ENCODE measurements at places on chromosomes 3 and 15.

DNA sequence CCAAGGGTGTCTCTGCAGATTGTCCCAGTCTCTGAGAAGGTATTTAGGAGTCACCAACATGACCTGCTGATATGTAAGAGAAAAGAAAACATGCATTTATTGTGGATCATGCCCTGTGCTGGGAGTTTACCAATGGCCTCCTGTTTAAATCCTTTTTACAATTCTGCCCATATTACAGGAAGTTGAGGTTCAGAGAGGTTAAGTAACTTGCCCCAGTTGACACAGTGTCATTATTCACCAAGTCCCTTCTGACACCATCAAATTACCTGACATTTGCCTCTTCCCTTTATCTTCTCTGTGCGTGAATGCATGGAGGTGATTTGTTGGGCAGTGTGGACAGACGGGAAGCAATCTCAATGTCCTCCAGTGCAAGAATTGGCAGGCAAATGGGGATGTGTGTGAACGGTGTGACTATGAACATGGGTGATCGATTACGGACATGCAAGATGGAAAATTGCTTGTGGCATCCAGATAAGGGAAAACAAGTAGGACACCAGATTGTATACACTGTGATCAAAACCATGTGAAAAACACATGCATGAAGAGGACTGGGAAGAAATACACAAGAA is 27.3 kb downstream of the ZNF710 start:
- DNase-seq, result no peak

DNA sequence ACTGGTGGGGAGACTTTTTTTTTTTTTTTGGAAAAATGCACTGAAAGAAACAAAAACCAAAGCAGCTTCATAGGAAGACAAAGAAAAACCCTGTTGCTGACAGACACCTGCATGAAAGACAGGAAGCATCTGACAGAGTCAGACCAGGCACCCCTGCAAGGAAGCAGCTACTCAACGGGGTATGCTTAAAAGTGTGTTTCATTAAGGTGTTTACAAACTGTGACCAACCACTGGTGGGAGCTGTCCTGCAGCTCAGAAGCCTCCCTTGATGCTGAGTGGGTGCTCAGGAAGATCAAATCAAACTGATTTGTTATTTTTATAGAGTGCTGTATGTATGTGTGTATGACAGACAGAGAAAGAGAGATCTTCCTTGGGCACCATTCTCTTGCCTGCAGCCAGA is 34.7 kb upstream of the AGBL1 start:
- DNase-seq, result no peak

DNA sequence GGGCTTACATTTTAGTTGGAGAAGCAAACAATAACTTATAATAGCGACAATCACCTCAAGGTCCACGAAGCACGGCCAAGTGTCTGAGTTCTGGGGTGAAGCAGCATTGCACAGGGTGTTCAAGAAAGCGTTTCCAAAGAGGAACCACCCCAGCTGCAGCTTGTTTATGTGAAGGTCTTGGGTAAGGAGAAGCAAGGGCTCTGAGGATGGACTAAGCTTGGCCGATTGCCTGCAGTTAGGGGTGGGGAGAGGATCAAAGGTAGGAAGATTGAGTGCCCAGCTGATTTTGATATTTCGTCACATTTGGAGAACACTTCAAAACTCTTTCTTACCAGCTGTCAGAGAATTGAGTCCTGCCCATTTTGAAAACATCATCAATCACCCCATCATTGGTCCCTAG is 321.6 kb upstream of the DNAJC19 start:
- DNase-seq, result no peak

- no peak for DNase-seq
Observed at GRCh38 chr3:186663361-186664118, 2.3 kb upstream of the HRG start.

GRCh38 chr15:28885630-28886430 is at the start of gene APBA2:
TSS of gene APBA2 (plus strand) at chr15:28885974. CDS start at chr15:29053885, 167,911 bp downstream.
- no peak for DNase-seq

DNA sequence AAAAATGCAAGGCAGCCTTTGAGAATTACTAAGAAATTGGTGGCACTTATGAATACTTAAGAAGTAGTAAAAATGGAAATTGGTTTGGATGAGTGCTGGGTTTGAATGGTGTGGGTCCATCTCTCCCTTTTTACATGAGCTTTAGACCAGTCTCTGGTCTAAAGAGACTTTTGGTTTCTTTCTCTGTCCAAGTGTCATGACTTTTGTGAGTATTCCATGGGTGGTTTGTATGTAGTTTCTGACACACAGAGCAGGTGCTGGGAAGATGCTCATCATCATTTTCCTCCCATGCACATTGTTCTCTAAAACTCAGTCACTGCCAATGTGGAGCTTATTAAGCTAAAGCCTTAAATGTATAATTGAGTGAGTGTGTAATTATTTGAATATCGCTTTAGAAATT is 63.5 kb downstream of the KAT2B start:
- DNase-seq, result no peak

- peak; percentile 44 for DNase-seq
Observed at GRCh38 chr15:69478259-69478781, 25.7 kb downstream of the RPLP1 start.

GRCh38 chr3:169400874-169401273 is 262.6 kb downstream of the MECOM start:
- DNase-seq, result no peak

DNA sequence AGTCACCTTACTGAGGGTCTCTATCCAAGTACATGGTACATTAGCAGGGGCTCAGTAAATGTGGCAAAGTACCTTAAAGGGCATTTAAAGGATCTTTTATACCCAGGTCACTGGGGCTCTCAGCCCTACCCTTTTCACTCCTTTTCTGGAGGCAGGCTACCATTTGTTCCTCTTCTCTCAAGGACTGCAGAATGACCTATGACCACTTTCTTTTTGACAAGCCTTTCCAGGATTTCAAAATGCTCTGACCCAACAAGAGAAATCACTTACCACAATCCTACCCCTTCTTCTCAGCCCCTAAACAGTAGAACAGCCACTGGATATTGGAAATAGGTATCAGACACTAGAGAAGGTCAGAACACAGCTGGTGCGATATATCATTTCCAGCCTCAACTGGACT is 221.8 kb upstream of the TPRG1 start:
- DNase-seq, result no peak

DNA sequence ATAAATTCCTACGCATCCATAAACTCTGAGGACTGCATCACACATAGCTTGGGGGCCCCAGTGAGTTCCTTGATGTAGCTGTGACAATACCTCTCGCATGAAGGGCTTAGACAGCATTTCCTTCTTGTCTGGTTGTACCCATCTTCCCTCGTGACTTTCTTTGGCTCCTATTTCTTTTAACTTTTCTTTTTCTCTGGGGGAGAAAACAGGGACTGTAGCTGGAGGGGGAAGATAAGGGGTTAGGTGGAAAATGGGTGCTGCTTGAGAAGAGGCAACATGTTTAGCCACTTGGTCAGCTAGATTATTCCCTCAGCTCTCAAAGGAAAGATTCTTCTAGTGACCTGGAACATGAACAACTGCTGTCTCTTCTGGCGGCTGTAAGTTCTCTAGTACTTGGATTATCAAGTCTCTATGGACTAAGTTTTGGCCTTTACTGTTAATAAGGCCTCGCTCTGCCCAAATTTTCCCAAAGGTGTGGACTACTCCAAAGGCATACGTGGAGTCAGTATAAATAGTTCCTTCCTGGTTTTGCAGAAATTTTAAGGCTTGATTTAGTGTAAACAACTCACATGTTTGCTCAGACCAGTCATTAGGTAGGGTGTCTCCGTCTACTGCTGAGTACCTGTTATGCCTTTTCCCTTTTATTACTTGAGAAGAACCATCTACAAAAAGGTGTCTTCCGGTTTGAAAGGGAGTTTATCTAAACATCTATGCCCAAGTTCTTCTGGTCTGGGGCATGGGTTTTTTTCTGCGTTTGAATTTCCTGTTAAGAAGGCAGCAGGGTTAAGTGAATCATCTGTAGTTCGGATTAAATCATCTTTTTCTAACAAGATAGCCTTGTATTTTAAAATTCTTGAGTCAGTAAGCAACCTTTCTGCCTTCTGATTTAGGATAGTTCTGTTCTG is 21.0 kb upstream of the ATG7 start:
- no peak for DNase-seq

- no peak for DNase-seq
Observed at GRCh38 chr3:14236902-14237301, 58.3 kb downstream of the LSM3 start.

GRCh38 chr15:29968895-29969561 is 113.7 kb upstream of the GOLGA8J start:
- no peak for DNase-seq

GRCh38 chr3:9779075-9779593 is 9.4 kb upstream of the CAMK1 start:
- peak; percentile 7 for DNase-seq

DNA sequence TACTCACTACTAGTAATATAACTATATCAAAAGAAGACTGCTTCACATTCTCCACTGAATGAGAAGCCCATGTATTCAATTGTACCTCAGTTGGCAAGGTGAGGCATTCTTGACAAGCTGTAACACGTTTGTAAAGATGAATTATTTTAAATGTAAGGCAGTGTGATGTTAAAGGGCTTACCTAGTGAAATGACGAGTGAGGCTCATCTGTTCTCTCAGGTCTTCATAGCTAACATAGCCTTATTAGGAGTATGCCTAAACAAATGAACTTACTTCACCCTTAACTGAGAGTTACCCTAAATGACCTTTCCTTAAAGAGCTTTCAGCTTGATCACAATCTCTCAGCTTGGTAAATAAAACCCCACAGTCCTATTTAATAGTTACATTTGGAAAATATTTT is 127.3 kb downstream of the FEZF2 start:
- no peak for DNase-seq

DNA sequence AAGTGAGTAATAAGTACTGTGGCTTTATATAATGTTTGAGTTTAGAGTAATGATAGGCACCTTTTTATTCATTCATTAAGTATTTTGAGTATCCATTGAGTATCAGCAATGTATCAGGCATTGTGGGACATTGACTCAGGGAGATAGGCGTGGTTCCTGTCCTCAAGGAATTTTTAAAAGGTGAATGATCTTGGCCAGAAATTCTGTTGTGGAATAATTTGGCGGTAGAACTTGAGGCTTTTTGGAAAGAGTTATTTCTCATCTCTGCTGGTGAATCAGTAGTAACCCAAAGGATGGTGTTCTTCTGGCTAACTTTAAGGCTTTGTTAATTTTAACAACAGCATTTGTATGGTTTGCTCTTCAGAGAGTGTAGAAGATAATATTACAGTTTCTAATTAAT is 2.0 kb downstream of the RAB7A start:
- no peak for DNase-seq

DNA sequence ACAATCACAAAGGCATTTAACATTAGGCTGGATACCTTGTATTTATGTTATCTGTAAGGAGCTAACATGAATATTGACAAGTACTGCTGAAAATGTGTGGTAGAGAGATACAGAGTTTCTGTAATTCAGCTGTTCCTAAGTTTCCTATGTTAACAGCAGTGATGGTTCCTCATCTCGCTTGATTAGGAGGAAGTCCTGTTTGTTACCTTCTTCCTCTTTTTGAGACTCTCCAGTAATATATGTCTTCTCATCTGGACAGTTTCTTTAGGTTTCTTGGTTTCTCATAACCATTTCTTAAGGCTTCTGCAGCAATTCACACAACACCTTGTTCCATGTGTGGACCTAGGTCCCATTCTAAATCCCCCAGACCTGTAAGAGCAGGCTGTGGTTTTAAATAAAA is 11.4 kb upstream of the PEX5L start:
- DNase-seq, result peak; percentile 90

- no peak for DNase-seq
Observed at GRCh38 chr15:42107473-42107872, 13.1 kb upstream of the PLA2G4D start.

DNA sequence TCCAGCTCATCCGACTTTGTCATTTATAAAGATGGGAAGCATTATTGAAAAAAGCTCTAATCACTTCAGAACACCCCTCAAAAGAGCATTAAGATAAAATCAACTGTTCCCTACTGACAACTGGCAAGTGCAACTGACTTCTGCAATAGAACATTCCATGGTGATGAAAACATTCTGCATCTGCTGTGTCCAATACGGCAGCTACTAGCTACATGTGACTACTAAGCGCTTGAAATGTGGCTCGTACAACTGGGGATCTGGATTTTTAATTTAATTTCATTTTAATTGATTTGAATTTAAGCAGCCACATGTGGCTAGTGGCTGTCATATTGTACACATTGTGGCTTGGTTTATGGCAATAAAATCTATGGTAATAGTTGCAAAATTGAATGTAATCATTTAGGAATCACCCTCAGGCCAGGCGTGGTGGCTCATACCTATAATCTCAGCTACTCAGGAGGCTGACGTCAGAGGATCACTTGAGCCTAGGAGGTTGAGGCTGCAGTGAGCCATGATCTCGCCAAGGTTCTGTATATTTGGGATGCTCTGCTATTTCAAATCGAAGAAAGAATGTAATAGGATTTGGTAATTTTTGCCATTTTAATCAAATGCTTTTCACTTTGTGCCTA is 390.3 kb downstream of the GABRB3 start:
- no peak for DNase-seq

GRCh38 chr15:92111751-92112150 is 258.2 kb downstream of the SLCO3A1 start:
- DNase-seq, result no peak

DNA sequence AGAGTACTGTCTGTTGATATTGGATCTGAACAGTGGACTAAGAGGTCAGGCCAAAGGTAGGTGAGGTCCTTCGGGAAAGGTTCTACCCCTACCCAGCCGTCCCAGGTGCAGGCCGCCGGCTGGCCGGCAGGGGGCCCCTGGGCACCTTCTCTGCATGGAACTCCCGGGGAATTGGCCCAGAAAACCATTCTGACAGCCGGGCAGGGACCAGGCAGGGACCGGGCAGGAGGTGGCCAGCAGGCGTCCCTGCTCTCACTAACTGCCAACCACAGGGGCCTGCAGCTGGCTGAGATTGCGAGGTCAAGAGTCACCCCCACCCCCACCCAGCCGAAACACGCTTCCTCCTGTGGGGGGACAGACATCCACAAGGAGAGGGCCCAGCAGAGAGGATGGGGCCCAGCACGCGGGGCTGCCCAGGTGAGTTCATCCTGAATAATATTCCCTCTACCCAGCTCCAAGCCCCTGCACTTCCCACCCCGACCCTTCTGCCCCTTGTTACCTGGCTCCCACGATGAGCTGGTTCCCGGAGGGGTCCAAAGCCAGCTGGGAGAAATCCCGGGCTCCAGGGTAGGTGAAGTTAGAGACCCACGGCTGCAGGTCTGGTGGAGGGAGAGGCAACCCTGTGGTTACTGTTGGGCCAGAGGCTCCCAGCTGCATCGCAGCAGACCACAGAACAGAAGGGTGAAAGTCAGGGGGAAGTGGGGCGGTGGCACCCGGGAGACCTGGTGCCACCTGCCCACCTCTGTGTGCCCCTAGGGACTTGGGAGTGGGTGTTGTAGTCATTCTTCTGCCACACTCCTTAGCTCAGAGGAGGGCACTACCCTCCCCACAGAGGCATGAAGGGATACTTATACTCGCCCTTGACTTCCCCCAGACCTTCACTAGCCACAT is 84.4 kb downstream of the SEMA5B start:
- peak; percentile 27 for DNase-seq
